Gastroesophageal sphincter (tissue), 4 donors: ENCODE measurements at places on chromosomes 7 and 10.

- no peak for ATAC-seq
Observed at GRCh38 chr10:4511509-4511908, 314.5 kb upstream of the AKR1E2 start.

DNA sequence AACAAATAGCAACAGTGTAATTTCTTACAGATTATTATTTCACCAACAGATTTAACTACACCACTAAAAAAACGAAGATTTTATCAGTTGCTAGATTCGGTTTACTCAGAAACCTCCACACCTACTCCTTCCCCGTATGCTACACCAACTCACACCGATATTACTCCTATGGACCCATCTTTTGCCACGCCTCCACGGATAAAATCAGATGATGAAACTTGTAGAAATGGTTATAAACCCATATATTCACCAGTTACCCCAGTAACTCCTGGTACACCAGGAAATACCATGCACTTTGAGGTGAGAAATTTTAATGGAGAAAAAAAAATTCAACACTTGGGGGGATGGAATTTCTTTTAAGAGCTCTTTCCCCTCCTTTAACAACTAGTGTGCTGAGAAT, 92.5 kb downstream of the KMT2E start:
- no peak for ATAC-seq

DNA sequence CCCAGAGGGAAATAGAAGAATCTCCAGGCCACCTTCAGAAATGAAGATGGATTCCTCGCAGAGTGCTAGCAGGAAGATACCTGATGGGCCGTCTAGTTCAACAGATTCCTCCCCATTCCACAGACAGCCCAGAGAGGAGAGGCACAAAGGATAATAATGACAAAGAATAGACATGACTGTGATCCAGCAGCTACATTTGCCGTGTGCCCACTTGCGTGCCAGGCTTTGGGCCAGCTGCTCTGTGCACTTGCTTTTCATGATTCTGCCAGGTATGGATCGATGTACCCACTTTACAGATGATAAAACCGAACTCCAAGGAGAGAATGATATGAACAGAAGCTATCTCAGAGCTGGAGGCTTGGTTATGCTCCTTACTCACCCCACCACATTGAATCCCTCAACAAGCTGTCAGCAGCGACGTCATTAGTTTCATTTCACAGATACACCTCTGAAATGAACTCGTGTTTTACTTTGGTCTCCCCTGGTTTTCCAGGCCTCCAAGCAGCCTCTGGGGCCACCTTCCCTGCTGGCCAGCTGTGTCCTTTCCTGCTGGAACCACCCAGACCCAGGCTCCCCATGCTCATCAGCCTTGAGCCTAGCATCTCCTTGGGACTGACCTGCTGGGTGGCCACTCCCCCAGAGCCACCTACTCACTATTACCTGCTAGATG, 11.9 kb upstream of the WDFY4 start:
- ATAC-seq: no peak

DNA sequence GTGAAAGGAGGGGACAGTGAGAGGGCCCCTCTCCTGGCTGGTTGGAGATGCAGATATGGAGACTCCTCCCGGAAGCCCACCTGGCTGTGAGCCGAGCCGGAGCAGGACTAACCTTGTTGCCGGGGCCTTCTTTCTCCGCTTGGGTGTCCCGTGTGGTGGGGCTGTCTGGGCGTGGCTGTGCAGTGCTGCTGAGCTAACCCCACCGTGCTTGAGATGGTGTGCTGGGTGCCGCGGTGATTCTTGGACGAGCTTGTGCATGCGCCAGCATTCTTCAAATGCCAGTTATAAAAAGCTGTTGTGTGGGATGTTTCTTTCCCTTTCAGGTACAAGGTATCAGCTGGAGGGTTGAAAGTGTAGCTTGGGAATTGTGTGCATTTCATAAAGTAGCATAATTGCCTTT, 48.8 kb downstream of the DAGLB start:
- ATAC-seq: no peak

GRCh38 chr7:151372612-151373265, 31.1 kb downstream of the NUB1 start:
- ATAC-seq: no peak

GRCh38 chr10:52279546-52279945, 34.5 kb upstream of the DKK1 start:
- ATAC-seq: no peak

DNA sequence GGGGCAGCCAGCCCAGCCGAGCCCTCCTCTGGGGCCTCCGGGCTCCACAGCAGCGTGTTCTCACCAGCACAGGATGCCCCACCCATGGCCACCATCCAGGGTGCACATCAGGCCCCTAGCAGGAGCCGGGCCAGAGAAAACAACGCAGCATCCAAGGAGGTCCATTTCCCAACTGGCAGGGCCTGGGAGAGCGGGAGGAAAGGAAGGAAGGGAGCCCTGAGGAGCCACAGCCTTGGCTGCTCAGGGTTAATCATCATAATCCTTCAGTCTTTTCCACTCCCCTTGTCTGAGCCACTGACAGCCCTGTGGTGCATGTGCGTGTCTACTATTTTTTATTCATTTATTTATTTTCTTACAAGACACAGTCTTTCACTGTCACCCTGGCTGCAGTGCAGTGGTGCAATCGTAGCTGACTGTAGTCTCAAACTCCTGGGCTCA, 3.6 kb downstream of the PLAC9 start:
- ATAC-seq: peak; percentile 82

- ATAC-seq: peak; percentile 26
Observed at GRCh38 chr10:125118011-125118611, 42.3 kb downstream of the CTBP2 start.

GRCh38 chr10:29479081-29479925, 155.5 kb downstream of the SVIL start:
- ATAC-seq: no peak

- no peak for ATAC-seq
Observed at GRCh38 chr10:19745672-19746071, 70.6 kb upstream of the PLXDC2 start.

DNA sequence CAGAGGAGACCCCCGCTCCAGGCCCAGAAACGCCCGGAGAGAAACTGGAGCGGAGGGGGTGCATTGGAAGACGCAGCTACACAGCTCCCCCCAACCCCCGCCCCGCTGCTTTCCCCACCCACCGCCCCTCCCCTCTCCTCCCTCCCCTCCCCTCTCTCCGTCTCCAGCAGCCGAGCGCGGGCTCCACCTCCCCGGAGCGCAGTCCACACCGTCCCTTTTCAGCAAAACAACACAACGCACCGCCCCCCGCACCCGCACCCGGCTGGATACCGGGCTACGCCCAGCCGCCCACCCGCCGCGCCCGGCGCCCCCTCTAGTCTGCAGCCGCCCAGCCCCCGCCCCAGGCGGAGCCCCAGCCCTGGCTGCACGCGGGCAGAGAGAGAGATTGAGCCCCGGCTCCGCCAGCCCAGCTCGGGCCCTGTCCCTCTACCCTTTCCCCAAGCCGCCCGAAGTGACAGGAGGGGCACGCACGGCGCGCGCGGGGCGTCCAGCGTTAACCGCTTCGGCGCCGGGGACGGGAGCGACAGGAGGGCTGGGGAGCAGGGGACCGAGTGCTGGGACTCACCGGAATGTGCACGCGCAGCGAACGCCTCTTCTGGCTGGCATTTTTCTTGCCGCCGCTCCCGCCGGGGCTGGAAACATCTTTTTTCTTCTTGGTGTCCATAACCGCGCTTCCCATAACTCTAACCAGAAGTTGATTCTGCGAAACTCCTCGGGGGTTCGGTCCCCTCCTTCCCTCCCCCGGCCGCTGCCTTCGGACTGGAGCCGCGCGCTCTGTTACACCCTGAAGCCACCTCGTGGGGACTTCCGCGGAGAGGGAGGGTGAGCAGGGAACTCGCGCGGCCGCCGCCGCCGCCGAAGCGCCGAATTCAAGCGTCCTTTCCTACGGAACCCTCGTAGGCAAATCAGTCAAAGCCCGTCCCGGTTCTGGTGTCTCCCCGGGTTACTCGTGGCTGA, 695 bp downstream of the PRKAG2 start:
- ATAC-seq: peak; percentile 74

DNA sequence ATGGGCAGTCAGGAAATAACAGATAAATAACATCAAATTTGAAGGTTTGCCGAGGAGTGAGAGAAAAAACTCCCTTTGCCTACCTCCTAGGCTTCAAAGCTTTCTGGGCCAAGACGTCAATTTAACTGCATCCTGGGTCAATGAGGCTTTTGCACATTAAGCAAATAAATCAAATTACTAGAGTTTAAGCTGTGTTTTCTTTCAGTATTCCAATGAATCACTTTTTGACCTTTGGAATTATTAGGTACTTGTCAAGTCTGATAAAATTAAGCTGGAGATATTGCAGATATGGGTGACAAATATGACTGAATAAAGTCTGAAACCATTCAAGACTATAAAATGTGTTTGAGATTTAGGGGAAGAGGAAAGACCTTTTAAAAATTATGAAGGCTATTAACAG, 22.2 kb downstream of the GLUD1 start:
- ATAC-seq: no peak

GRCh38 chr7:40822861-40823260, 688.1 kb downstream of the SUGCT start:
- no peak for ATAC-seq

- peak; percentile 80 for ATAC-seq
Observed at GRCh38 chr10:107163881-107164861, at the start of gene SORCS1. Gene SORCS1 (minus strand): TSS chr10:107164706.

- ATAC-seq: peak; percentile 70
Observed at GRCh38 chr10:132397036-132397541, at the start of gene PWWP2B. Gene PWWP2B (plus strand): TSS chr10:132397200. CDS start chr10:132397227, 27 bp downstream.

DNA sequence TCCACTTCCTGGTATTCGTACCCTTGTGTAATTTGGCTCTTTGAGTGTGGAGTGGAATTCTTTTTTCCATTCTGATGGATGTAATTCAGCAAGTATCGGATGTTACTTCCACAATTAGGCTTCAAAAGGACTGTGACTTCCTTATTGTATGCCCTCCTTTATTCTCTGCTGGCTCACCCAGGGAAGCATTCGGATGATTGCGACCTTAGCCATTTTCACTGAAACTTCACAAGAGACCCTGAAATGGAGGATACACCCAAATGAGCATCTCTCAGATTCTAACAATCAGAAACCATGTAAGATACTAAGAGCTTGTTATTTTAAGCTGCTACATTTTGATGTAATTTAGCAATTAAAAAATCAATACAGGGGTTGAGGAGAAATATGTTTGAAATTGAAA, 493.1 kb downstream of the DNAJB9 start:
- no peak for ATAC-seq

GRCh38 chr7:139735912-139736595, 41.7 kb downstream of the HIPK2 start:
- ATAC-seq: no peak

DNA sequence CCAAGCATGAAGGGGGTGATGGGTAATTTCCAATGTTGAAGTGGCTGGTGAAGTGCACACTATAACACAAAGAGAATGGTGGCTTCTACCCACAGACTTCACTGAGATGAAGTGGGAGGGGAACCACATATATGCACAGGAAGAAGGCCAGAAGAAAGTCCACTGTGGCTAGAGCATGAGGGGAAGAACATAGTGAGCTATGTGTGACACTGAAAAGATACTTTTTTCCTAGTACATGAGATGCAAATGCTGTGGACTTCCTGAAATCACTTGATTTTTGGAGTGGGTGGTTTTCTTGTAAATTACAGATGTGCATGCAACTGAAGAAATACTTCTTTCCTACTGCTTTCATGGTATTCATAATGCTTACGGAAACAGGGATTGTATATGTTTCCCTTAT, 115.6 kb upstream of the PHYHIPL start:
- no peak for ATAC-seq

DNA sequence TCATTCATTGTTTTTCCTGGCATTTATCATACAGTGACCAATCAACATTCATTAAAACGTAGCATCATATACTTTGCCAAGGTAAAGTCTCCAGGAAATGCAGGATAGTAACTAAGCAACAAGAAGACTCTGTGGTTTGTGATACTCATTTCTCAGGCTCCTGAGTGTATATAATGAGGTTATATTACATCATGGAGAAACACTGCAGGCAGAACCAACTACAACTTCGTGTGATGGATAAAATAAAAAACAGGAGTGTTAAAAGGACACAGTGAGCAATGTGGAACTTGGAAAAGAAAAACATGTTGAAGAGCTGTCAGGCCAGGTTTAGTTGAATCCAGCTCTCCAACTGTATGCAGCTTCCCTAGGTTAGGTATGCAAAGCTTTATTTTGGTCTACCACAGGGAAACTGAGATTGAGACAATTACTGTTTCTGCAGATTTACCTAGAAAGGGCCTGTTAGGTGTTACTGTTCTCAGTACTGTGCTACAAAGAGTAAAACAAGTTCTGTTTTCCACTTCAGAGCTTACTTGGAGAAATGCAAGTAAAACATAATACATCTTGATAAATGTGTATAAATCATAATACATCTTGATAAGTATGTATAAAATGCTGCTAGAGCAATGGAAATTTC, 7.8 kb upstream of the CCNY start:
- ATAC-seq: no peak

DNA sequence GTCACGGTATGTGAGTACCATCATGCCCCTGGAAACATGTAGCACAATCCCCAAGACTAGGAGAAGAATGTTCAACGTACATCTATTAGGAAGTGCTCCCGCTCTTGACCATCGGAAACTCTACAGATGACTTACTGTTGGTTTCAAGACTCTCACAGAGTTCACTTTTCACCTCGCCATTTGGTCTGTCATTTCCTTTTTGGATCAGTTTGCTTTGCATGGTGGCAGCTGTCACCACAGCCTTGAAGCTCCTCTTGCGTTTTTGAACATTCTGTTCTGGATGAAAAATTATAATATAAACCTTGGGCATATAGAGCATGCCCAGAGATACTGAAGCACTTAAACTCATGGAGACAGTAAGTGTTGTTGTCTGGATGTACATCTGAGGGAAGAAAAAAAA, 806.8 kb downstream of the GRM8 start:
- ATAC-seq: no peak

DNA sequence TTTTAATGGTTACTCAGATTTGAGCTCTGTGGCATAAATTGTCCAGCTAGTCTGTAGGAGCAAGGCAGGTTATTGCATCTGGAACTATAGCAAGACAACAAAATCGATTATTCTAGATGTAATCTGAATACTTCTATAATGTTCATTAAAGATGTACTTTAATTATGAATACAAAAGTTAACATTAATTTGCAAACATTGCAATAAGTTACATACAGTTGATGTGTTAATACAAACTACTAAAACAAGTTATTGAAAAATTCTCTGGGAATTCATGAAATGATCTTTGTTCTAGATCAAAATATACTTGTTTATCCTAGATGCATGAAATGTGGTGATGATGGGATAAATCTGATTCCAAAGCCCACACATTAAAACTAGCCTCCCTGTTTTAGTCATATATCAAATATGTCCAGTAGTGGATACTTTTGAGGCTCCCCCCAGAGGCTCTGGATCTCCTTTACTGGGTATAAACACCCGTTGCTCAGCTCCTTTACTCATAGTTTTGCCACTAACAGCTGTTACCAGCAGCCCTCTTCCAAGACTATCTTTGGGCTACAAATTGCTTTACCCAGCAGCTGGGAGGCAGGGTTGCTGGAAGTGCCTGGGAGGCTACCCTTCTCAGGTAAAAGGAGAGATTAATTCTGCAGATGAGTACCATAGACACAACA, 78.1 kb downstream of the ARL4A start:
- no peak for ATAC-seq

- ATAC-seq: no peak
Observed at GRCh38 chr7:69062020-69062765, 536.1 kb upstream of the AUTS2 start.
